ENCODE measurements at places on chromosomes 2 and 18. TPM values are rescaled to one million over a fixed set of nuclear protein-coding genes. Genes with fewer than 3 reads are reported as not detected.

The TDRD15 gene
- total RNA-seq = 0.10 TPM

DNA sequence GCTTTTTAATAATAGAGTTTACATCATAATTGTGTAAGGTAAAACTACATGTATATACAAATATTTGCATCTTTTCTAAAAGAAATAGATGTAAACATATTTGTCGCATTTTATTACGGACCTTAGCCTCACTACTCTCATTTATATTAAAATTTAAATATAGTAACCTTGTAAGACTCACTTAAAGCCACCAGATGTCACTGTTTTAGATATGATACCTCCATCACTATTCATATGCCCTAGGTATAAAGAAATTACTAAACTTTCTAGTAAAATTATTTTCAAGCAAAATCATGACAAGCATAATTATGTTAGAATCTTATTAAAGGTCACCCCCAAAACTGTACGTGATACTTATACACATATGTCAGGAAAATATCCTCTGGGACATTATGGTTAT lies 674.3 kb upstream of the REG3G start:
- no peaks in the 10 kb centered on the region for H3K36me3 ChIP-seq
- no peaks in the 10 kb centered on the region for H3K4me1 ChIP-seq
- no peak overlapping the region for H3K27ac ChIP-seq
- no peak for DNase-seq
- H3K4me3 ChIP-seq = no peak overlapping the region
- H3K27me3 ChIP-seq = peaks cover 3% of the 10 kb centered on the region

DNA sequence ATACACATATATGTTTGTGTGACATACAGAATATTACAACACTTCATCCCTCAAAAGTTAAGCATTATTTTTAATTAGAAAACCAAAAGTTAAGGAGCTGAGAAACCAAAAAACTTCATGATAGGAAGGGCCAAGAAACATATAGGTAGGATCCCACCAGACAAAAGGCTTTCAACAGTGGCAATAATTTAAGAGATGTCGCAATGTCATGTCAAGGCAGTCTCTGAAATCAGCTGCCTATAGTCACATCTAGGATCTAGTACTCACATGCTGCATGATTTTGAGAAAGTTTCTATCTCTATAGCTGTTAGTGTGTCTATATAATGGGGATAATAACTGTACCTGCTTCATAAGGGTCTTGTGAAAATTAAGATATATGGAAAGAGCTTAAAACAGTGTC lies 72.7 kb downstream of the SPIRE1 start:
- H3K4me1 ChIP-seq = peaks cover 25% of the 10 kb centered on the region
- no peak overlapping the region for H3K4me3 ChIP-seq
- H3K27ac ChIP-seq = no peak overlapping the region
- H3K27me3 ChIP-seq = no peaks in the 10 kb centered on the region

The NDUFV2 gene
- 90.5 TPM for total RNA-seq

GRCh38 chr18:23135550-23136325 lies 453 bp downstream of the CABLES1 start:
- H3K36me3 ChIP-seq = peaks cover 2% of the 10 kb centered on the region
- H3K4me3 ChIP-seq = peak overlapping the region; percentile 81
- H3K27ac ChIP-seq = no peak overlapping the region
- H3K4me1 ChIP-seq = peaks cover 59% of the 10 kb centered on the region
- H3K27me3 ChIP-seq = no peaks in the 10 kb centered on the region
- no peak for DNase-seq

DNA sequence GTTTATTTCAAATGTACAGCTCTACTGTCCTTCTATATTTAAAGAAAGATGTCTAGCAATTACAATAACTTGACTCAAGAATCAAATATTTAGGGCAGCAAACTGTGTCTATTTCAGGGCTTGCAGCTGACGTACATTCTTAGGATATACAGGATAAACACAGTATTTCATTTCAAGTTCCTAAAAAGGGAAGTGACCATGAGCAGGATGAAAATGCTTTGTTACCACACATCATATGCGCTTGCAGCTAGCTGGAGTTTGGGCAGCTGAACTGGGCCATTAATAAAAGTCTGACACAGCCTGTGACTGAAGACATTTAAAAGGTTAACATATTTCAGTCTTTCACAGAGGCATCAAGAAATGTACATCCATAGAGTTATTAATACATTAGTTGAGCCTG lies 264.6 kb upstream of the TRIB2 start:
- peak overlapping the region; percentile 87 for H3K27ac ChIP-seq
- no peaks in the 10 kb centered on the region for H3K27me3 ChIP-seq
- peak overlapping the region; percentile 7 for H3K4me3 ChIP-seq
- no peak for DNase-seq
- H3K36me3 ChIP-seq = peaks cover 1% of the 10 kb centered on the region

The GREB1L gene
- 2.3 TPM for total RNA-seq

GRCh38 chr2:118842661-118843482 lies 4.6 kb downstream of the EN1 start:
- H3K36me3 ChIP-seq = no peaks in the 10 kb centered on the region
- peaks cover 78% of the 10 kb centered on the region for H3K27me3 ChIP-seq
- H3K4me1 ChIP-seq = peaks cover 17% of the 10 kb centered on the region
- no peak overlapping the region for H3K27ac ChIP-seq
- DNase-seq = no peak

GRCh38 chr18:33495278-33495677 lies 54.8 kb upstream of the CCDC178 start:
- H3K27ac ChIP-seq = no peak overlapping the region
- DNase-seq = no peak
- no peaks in the 10 kb centered on the region for H3K36me3 ChIP-seq
- no peaks in the 10 kb centered on the region for H3K4me1 ChIP-seq

The EVX2 gene
- total RNA-seq = not detected

DNA sequence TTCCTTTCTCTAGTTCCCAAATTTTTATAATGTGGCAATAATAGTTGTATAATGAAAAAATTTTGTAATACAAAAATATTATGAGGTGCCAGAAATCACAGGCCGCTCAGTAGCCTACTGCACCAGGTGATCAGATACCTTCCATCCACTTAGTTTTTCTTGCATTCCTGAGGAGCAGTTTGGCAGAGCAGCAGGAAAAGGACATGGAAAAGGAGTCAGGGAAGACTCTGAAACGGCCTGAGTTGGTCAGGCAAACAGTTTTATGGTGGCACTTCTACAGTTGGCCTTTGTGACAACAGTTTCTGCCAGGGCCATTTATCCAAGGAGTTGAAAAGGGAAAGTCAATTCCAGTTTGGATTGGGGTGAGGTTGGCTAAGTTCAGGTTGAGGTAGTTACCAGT lies 165.4 kb upstream of the ALPP start:
- no peaks in the 10 kb centered on the region for H3K4me1 ChIP-seq
- no peak overlapping the region for H3K27ac ChIP-seq
- no peak for DNase-seq
- H3K4me3 ChIP-seq = no peak overlapping the region
- no peaks in the 10 kb centered on the region for H3K27me3 ChIP-seq

The LYPD6B gene
- total RNA-seq = 0.36 TPM

- no peak overlapping the region for H3K27ac ChIP-seq
- DNase-seq = no peak
- H3K27me3 ChIP-seq = no peaks in the 10 kb centered on the region
- peaks cover 3% of the 10 kb centered on the region for H3K4me1 ChIP-seq
- H3K36me3 ChIP-seq = no peaks in the 10 kb centered on the region
These were observed 323.2 kb downstream of the CYP26B1 start for GRCh38 chr2:71824436-71824835.

The ACADL gene
- total RNA-seq = not detected

DNA sequence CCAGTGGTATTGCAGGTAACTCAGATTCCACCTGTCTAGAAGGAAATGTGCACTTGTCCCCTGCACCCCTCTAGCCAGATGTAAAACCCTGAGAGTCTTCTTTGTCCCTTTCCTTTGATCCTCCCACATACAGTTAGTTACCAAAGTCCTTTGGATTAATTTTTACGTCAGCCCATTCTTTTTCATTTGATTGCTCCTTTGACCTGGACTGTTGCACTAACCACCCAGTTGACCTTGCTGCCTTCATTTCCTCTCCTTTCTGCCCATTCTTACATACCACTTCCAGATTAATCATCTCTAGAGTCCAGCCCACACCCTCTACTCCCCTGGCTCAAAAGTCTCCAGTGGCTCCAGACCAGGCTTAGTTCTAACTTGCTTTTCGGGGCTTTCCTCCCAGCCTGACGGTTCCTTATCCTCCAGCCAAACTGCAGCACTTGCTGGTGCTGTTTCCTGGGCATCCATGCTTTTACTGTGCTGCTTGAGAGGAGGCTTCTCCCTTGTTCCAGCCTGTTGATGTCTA lies 99.3 kb downstream of the SPTBN1 start:
- no peaks in the 10 kb centered on the region for H3K36me3 ChIP-seq
- H3K27ac ChIP-seq = no peak overlapping the region
- H3K4me1 ChIP-seq = peaks cover 54% of the 10 kb centered on the region

The CNGA3 gene
- not detected for total RNA-seq

The CAPN10 gene
- total RNA-seq = 22.0 TPM

DNA sequence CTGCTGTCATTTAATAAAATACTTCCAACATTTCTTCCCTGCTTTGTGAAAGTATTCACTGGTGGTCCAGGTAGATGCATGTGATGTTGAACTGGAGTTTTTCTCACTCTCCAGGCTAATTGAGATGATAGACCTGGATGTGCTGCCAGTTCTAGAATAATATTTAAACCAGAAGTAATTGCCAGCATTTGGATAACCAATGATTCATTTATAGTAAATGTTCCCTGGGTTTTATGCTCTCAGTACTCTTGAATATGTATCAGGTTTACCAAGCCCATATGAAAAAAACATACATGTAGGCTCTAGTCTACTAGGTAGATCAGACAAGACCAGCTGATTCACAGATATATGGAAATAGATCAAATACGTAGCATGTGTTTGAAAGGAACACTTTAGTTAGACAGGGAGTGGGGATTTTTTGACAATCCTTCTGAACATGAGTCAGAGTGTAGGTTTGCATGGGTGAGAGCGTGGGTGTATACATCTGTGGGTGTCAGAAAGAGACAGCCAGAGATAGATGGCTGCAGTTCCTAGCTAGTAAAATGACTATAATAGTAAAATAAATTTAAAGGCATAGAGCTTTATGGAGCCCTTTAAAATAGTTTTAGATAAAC lies 115.1 kb downstream of the NAB1 start:
- H3K27me3 ChIP-seq = no peaks in the 10 kb centered on the region
- DNase-seq = no peak
- H3K36me3 ChIP-seq = no peaks in the 10 kb centered on the region
- no peak overlapping the region for H3K27ac ChIP-seq
- H3K4me1 ChIP-seq = peaks cover 3% of the 10 kb centered on the region

The CTNNA2 gene
- not detected for total RNA-seq

The GYPC gene
- total RNA-seq = 46.4 TPM

The PSMD14 gene
- 48.5 TPM for total RNA-seq

DNA sequence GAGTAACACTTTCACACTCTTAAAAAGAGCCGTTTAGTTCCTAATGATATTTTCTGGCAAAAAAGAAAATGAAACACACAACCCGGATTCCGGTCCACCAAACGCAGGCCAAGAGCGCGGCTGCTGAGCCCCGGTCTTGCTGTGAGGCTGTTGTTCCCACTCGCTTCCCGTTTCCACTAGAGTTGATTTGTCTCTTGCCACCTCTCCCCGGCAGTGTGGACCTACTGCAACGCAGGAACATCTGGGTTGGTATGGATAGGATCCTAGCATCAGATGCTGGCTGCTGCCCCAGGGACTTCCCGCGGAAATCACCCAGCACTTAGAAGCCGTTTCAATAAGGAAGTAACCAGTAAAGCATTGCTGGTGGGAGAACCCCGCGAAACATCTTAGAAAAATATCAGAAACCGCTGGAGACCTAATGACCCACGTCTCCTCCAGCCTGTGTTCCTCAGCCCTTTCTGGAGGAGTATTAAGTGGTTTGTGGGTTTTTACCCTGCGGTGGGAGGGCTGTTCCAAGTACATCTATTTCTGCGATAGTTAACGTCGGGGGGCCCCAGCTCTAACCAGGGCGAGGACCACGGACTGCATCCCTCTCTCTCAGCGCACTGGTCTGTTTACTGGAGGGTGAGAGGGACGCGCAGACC lies 939 bp downstream of the DOCK10 start:
- H3K36me3 ChIP-seq = no peaks in the 10 kb centered on the region
- peak overlapping the region; percentile 74 for H3K4me3 ChIP-seq
- peak overlapping the region; percentile 73 for H3K27ac ChIP-seq
- peaks cover 19% of the 10 kb centered on the region for H3K4me1 ChIP-seq
- no peak for DNase-seq
- no peaks in the 10 kb centered on the region for H3K27me3 ChIP-seq

- H3K4me1 ChIP-seq = no peaks in the 10 kb centered on the region
- H3K27me3 ChIP-seq = no peaks in the 10 kb centered on the region
- H3K4me3 ChIP-seq = no peak overlapping the region
- H3K27ac ChIP-seq = no peak overlapping the region
These were observed 1674.1 kb upstream of the TMEFF2 start for GRCh38 chr2:193868833-193869232.

GRCh38 chr2:219161097-219161496 lies 482 bp upstream of the NHEJ1 start:
- peak overlapping the region; percentile 79 for H3K4me3 ChIP-seq
- peak overlapping the region; percentile 96 for H3K27ac ChIP-seq
- H3K4me1 ChIP-seq = peaks cover 29% of the 10 kb centered on the region
- peaks cover 5% of the 10 kb centered on the region for H3K36me3 ChIP-seq
- H3K27me3 ChIP-seq = no peaks in the 10 kb centered on the region

GRCh38 chr2:37583867-37584266 lies 87.6 kb downstream of the CDC42EP3 start:
- DNase-seq = no peak
- H3K4me1 ChIP-seq = peaks cover 73% of the 10 kb centered on the region
- H3K36me3 ChIP-seq = peaks cover 2% of the 10 kb centered on the region
- peak overlapping the region; percentile 93 for H3K27ac ChIP-seq
- H3K27me3 ChIP-seq = no peaks in the 10 kb centered on the region

DNA sequence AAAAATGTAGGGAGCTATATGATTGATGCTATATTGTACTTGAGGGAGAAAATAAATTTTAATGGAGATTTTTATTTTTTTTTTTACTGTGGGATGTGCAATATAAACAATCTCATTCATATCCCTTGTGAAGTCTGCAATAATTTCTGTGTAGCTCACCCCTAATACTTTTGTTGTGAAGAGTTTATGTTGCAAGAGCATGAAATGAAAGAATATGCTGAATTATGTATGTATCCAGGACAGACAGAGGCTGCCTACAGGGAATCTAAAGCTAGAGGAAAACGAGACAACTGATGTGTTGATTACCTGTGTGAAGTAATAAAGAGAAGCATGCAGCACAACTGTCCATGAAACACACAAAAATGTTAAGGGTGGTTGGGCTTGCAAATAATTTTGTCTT lies 643.3 kb downstream of the DCDC2C start:
- no peak overlapping the region for H3K4me3 ChIP-seq
- H3K27ac ChIP-seq = no peak overlapping the region
- no peaks in the 10 kb centered on the region for H3K27me3 ChIP-seq
- no peak for DNase-seq

DNA sequence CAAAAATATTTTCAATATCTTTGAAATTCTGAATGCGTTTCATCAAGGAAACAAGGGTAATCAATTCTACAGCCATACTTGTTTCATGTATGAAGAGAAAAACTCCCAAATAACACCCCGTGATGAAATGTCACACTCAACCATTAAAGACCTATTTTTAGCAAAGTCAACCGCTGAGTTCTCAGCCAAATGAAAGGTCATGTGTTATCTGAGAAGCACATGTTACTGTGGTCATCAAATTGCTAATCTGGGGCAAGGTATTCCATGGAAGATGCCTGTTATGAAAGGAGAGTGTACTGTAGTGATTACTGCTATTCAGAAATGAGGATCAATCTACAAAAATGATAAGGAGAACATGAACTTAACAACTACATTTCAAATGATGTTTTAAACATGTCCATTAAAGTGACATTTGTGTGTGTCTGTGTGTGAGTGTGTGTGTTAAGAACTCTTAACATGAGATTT lies 126.7 kb downstream of the BCL2 start:
- H3K27ac ChIP-seq = no peak overlapping the region
- no peaks in the 10 kb centered on the region for H3K4me1 ChIP-seq
- H3K4me3 ChIP-seq = no peak overlapping the region
- no peaks in the 10 kb centered on the region for H3K36me3 ChIP-seq
- DNase-seq = no peak

The TUBA4B gene
- total RNA-seq = not detected

Data from chondrocyte (in vitro differentiated cells).